Pulmonary artery endothelial cell (primary cell): ENCODE measurements at places on chromosomes 5 and 9. TPM values are rescaled to one million over a fixed set of nuclear protein-coding genes. Genes with fewer than 3 reads are reported as not detected.

DNA sequence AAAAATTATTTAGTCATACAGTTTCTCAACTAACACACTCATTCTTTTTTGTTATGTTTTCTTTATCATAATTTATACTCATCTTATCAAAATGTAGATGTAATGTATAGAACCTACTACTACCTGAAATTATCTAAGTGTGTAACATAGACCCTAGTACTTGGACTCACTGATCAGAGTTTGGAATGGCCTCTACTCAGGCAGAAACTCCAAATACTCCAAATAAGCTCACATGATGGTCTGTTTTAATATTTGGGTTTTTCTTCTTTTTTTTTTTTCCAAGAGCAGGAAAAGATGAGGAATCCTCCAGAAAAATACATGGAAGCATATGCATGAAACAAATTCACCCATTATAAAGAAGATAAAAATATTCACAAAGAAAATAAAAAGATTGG lies 126.3 kb downstream of the PDE4D start:
- no peak for DNase-seq

DNA sequence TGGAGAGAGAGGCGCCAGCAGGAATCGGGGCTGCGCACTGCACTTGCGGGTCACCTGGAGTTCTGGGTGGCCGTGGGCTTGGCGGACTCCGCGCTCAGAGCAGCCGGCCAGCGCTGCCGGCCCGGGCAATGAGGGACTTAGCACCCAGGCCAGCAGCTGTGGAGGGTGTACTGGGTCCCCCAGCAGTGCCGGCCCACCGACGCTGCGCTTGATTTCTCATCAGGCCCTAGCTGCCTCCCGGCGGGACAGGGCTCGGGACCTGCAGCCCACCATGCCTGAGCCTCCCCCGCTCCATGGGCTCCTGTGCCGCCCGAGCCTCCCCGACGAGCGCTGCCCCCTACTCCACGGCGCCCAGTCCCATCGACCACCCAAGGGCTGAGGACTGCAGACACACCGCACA lies 325.6 kb downstream of the ACTL7B start:
- DNase-seq, result no peak

GRCh38 chr5:759111-759751 lies 25.3 kb downstream of the ZDHHC11B start:
- no peak for DNase-seq

GRCh38 chr9:133118179-133118520 lies 2.9 kb downstream of the RALGDS start:
- DNase-seq, result no peak

GRCh38 chr5:140351609-140352334 lies 5.4 kb upstream of the HBEGF start:
- no peak for DNase-seq

DNA sequence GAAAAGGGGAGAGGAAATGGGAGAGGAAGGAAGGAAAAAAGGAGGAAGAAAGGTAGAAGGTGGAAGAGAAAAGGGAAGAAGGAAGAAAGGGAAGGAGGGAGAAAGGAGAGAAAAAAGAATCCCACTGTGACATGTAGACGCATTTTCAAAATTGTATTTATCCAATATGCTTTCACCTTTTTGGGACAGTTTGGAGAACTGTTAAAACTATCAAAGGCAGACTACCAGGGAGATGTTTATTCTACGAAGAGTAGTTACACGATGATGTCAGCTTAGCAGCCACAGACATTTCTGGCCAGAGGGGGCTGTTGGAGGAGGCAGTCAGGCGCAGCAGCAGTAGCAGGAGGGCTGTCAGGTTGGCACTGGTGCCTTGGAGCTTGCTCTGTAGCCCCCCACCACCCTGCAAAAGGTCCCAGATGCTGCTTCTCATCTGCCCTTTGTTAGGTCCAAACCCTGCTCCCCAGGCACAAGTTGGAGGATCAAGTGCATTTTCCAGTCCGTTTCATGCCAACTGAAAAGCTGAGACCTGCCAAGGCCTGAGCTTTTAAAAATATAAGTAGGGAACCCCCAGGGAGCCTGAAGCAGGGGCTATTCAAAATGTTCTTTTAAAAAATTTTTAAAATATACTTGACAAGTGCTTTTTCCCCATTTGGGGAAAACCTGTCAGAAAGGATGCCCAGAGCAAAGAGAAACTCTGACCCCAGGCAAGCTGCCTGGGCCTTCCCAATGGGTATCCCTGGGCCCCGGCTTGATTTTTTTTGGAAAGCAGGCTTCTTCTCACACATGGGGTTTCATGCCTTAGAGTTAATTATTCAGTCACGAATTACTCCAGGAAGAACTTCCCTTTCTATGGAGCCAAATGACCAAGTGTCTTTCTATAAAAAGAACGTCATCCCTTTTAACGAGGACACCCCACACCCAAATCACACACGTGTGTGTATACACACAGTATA lies 203.3 kb downstream of the SLIT3 start:
- DNase-seq, result no peak

DNA sequence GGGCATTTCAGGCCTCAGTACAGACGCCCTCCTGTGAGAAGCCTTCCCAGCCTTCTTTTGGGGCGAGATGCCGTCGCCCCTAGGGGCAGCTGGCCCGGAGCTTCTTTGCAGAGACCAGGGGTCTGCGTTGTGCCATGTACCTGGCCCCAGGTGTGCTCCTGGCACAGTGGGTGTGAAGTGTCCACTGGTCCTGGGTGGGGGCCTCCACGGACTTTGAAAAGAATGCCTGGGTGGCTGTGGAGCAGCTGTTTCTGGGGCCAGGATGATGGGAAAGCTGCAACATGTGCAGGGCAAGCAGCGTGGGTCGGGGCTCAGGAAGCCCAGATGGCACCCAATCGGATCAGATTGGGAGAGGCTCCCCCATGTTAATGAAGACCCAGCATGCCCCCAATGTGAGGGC lies 47.8 kb downstream of the WNK2 start:
- DNase-seq, result no peak

DNA sequence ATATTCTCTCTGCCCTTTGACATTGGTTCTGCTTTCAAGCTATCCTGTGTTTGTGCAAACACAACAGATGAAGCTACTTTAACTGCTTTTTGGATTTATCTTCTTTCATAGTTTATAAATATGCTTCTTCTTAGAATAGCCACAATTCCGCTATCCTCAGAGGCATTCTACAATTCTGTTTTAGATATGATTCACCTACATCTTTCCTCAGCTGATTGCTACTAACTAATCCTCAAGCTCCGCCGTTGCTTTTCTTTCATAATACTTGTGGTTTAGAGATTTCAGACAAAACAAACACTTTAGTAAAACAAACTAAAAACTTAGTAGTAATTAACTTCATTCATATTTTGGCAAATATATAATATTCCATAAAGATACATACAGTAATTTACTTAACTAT lies 52.5 kb downstream of the ECPAS start:
- no peak for DNase-seq

DNA sequence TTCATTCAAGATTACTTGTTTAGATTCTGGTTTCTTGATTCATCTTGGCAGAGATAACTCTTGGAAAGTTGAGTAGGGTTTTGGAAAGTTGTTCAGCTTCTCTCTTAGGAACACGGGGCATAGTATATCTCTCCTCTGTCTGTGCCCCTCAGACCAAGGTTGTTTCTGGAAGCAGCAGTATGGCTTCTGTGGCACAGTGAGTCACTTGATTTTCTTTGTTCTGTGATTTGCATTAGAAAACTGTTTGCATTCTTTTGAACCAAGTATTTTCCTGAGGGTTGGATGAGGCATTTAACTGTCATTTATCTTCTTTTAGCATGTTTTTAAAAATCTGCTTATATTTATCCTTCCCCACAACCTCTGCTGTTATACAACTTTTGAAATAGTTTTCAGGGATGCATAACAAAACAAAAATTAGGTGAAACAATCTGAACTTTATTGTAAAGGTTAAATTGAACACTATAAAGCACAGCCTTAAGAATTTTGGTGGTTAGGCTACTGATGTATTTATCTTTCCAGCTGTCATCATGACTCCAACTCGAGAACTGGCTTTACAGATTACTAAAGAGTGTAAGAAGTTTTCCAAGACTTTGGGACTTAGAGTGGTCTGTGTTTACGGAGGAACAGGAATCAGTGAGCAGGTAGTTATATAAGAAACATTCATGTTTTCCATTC lies 26.5 kb downstream of the DDX46 start:
- no peak for DNase-seq

The FGFR4 gene
- total RNA-seq, result 0.86 and 1.2 TPM in 2 replicates

The MUSK gene
- total RNA-seq, result under 0.01 TPM in 1 of 2 replicates, not detected in the other

The EIF4E1B gene
- not detected in 2 replicates for total RNA-seq

The ATP6V1G1 gene
- total RNA-seq, result 93.8 and 95.0 TPM in 2 replicates

The ENHO gene
- 0.07 TPM in 1 of 2 replicates, not detected in the other for total RNA-seq
